Stimulated activated CD4-positive, alpha-beta T cell treated with anti-CD3 and anti-CD28 coated beads, Interleukin-1b, Interleukin-23, amount 100 ng/mL, for 1 hour (primary cell): ENCODE measurements at places on chromosomes 7 and 10.

DNA sequence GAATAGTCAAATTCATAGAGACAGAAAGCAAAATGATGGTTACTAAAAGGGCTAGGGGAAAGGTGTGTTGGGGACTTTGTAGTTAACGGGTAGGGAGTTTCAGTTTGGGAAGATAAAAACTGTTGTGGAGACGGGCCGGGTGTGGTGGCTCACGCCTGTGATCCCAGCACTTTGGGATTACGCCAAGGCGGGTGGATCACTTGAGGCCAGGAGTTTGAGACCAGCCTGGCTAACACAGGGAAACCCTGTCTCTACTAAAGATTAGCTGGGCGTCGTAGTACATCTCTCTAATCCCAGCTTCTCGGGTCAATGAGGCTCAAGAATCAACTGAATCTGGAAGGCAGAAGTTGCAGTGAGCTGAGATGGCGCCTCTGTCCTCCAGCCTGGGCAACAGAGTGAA is 30.8 kb downstream of the KPNA7 start:
- no peak for DNase-seq

DNA sequence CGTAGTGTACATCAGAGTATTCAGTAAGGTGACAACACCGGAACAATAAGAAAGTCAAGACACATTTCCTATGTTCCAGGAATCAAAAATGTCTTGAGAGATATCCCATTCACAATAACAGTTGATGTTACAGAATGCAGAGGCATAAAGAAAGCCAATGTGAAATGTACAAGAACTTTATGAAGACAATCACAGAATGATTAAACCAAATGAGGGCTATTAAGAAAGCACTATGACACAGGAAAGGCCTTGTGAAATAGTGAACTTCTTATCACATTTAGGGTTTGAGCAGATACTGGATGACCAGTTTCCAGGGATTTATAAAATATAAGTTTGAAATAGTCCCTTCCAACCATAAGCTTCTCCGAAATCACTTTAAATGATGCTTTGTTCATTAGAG is 52.7 kb downstream of the VWDE start:
- no peak for DNase-seq

- DNase-seq, result no peak
Observed at GRCh38 chr7:33044401-33044718, 18.2 kb downstream of the NT5C3A start.

DNA sequence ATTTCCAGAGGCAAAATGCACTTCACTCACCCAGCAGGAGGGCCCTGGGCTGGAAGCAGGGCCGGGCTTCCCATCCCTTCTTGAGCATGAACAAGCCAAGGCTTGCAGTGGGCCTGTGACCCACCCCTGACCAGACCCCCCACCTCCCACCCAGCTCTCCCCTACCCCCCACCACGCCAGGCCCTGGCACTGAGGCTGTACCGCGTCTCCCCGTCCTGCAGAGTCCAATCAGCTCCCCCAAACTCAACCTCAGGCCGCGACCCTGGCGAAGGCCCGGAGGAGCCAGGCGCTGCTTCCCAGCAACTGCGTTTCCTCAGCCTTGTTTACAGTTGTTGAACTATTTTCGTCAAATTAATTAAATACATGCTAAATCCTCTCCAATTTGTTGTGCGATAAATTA is 16.9 kb upstream of the MYL10 start:
- DNase-seq, result no peak

DNA sequence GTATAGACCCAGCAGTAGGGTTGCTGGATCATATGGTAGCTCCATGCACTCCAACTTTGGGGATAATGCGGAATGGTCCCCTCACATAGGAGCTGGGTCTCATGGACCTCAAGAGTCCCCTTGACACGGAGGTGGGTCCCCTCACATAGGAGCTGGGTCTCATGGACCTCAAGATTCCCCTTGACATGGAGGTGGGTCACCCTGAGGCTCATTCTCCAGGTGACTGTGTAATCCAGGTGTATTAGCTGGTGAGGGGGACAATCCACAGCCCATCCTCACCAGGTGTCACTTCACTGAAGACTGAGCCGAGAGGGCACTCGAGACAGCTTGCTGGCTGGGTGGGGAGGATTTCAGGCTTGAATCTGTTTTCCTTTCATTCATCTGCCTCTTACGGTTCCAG is 121.9 kb downstream of the PTPN20 start:
- DNase-seq, result no peak

DNA sequence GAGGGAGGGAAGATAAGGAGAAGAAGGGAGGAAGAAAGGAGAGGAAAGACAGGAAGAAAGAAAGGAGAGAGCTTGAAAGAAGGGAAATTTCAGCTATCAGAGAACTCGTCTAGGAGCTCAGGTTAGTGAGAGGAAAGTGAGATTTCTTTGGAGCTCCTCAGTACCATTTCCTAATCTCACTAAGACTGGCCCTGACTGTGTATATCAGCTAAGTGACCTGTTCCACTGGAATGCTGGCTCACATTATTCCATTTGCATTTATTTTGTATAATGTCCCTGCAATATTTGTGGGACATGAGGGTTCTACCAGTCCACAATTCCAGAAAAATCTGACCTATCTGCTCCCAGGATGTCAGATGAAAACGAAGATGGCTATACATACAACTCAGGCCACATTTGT is 114.7 kb upstream of the CELF2 start:
- no peak for DNase-seq

DNA sequence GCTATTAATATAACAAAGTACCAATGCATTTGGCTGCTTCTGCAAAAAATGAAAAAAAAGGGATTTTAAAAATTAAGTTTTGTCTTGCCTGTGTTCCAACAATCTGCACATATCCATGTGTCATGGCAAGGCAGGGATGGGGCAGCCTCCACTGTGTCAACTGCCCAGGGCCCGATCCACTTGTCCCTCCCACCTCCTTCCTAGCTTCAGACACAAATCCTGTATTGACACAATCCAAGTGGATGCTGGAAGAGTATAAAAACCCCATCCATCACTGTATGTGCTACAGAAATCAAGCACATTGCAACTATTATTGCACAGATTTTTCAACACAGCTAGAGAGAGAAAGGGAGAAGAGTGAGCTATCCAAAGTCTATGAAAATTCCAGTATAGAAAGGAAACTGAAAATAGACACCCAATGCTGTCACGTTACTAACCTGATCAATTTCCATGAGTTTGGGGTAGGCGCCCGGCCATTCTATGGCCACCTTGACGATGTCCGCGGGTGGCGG is 106.4 kb downstream of the ELMO1 start:
- DNase-seq, result no peak

DNA sequence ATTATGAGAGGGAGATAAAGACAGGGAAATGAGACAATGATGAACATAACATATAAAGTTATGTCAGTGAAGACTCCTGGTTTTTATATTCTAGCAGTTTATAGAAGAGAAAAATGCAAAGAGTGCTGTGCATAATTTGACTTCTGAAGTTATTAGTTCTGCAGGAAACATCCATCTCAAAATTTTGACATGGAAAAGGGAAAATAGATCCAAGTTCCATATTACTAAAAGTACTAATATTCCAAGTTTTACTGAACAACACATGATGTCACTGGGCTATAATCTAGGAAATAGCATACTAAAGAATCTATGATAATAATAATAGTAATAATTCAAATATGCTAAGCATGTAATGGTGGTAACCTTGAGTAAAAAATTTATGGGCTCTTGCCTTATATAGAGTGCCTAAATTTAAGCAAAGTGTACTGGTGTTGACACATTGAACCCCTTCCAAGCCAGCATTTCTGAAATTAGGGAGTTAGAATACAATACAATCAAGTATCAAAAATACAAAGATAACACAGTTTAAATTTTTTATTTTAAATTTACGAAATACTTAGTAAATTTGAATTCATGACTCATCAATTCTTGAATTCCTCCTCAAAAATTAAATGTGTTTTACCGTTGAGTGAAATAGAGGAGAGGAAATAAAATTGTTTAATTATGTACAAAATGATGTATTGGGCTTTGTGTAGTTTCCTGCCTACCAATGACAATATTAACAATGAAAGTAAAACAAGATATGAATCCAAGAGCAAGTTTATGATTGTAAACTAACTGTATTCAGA is 102.8 kb upstream of the KCND2 start:
- DNase-seq, result no peak

- DNase-seq, result no peak
Observed at GRCh38 chr7:111529507-111530355, 32.6 kb downstream of the IMMP2L start.

DNA sequence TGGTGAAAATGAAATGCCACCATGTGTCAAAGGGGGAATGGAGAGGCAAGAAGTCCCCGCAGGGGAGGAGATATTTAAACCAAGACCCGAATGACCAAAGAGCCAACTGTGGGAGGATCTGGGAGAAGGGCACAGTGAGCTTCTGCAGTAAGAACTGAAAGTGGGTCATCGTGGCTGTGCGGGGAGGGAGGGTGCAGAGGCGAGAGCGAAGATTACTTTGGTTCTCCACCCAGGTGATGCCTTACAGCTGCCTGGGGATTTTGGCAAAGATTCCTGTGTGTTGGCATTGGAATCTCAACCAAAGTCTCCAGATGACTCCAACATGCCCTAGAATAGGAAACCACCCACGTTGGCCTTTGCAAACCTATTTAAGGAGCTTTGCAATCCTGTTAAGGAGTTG is 44.2 kb upstream of the ADAM12 start:
- no peak for DNase-seq

DNA sequence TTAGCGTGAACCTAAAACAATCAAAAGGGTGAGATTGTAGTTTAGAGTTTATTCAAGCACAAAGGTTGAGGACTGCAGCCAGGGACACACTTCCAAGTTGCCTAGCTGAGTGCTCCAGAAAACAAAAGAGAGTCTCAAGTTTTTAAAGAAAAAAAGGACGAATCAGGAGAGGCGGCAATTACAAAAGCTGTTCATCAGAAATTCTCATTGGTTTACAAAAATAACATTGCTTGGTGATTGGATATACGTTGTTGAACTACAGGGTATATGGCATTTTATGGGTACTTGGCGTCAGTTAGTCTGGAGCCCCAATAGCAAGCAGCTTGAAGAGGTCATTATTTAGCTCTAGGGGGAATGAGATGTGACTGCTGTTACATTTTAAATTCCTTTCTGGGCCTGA is 11.5 kb downstream of the ZNF438 start:
- DNase-seq, result no peak

GRCh38 chr10:52574697-52575096 is 197.9 kb downstream of the MBL2 start:
- no peak for DNase-seq

DNA sequence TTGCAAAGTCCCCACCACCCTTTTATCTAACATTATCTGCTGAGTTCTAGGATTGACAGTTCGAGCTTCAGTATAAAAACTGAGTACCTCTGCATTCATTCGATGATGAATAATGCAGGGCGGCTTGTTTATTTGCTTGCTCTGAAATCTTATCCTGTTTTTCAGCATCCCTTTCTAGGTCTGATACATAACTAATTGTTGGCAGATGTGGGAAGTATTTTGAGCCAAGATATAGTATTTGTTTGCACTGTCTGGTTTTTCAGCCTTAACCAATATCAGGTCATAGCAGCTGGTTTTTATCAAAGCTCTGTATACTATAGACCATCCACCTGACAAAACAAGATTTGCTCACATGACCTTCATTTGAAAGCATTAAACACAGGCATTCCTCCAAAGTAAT is 161.4 kb downstream of the TFEC start:
- DNase-seq, result no peak

DNA sequence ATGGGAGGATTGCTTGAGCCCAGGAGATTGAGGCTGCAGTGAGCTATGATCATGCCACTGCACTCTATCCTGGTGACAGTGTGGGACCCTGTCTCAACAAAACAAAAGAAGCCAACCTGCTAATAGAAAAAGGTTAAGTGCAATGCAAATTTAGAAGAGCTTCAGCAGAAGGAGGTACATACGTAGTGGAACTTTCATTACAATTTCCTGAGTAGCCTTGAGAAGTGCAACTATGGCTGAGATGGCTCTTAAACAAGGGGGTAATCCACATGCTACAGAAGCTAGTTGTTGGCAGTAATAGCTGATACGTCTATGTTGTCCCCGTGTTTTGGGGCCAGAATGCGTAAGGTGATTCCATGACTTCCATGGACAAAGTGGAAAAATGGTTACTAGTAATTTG is 10.7 kb upstream of the NT5C3A start:
- no peak for DNase-seq

DNA sequence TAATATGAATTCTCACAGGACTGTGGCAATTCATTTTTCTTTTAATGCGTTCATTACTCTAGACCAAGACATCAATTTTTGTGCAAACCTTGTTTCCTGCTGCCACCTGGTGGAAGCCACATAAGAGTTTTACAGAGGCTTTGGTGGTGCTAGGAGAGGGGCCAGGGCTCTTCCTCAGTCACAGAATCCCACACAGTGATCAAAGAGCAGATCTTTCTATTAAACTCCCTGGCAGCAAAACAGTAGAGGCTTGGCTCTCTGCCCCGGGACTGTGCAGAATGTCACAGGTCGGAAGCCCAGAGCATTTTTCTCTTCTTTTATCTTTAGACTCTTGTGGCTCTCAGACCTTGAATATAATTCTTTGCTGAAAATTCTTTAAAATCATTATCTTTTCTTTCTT is 506.4 kb upstream of the C7orf33 start:
- DNase-seq, result no peak

- DNase-seq, result no peak
Observed at GRCh38 chr7:117248829-117249228, 74.0 kb downstream of the WNT2 start.
